ENCODE measurements at places on chromosomes 6 and 20.
A peak's percentile ranks its signal among the peaks of the same experiment; 100 is the strongest.

GRCh38 chr6:33994472-33995308 lies 151.2 kb downstream of the GRM4 start:
- DNase-seq: no peak

DNA sequence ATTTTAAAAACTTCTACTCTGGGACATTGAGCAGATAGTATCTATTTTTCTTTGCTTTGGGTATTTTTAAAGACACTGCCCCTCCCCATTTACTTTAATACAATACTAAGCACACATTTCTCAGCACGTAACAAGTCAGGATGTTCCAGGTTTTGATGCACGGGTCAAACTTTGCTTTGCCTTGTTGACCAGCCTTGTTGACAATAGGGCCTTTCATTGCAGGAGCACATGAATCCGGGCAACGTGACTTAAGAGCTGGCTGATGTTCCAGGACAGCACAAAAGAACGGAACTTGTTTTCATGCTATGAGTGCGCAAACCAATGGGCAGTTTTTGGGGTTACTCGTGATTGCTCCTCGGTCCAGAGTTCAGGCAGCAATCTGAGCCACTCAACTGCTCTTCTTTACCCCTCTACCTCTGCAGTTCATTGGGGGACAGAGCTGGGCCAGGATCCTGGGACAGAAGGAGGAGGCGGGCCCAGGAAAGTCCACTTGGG lies 78.6 kb upstream of the SLC22A16 start:
- DNase-seq: no peak

DNA sequence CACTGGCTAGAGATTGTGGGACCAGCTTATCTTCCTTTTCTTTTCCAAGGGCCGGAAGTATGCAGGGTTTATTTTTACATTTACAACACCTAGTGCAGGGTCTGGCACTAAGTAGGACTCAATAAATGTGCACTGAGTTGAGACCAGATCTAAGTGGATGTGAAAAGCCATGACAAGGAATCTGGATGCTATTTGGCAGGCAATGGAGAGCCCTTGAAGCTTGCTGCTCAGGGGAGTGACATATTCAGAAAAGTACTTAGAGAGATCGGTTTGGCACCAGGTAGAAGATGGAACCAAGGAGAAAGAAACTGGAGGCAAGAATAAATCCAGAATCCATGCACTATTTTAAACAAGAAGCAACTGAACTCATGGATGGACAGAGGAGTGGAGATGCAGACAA lies 815.8 kb downstream of the MAFB start:
- no peak for DNase-seq

GRCh38 chr6:137581019-137581707 lies 87.0 kb upstream of the OLIG3 start:
- no peak for DNase-seq

GRCh38 chr6:140636271-140636907 lies 1261.9 kb upstream of the CITED2 start:
- no peak for DNase-seq

- no peak for DNase-seq
Measured at GRCh38 chr20:36404435-36404978, 98.4 kb downstream of the DLGAP4 start.

DNA sequence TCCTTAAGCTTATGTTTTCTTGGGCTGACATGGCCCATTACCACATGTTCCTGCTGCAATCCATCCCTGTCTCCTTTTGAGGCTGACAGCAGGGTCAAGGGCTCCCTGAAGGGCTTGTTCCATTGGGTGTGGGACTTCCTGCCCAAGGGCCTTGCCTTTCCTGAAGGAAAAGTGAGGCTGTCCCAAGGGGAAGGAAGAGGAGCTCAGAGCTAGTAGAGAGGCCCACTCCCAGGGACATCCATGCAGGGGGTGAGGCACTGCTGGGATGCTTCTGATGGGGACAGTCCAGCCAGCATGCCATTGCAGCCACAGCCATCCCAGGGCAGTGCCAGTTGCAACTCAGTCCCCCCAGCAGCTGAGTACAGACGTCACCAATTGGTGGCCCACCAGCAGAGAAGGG lies 138.4 kb upstream of the FOXA2 start:
- DNase-seq: no peak

DNA sequence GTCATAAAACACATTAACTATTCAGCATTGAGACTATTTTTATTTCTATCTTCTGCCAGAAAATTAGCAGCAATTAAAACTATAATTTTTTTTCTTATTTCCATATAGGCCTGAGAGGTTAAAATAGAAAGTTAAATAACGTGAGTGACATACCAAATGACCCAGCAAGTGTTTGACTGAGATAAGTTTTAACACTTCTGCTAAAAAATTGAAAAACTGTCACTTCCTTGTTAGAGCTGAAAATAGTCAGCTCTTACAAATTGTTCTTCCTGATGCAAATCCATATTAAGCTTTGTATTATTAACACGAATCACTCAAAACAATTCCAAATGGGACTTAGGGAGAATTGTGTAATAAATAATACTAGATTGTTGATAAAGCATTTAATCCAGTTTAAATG lies 26.5 kb upstream of the STX11 start:
- DNase-seq: no peak

- DNase-seq: no peak
Measured at GRCh38 chr6:128573036-128573435, 52.6 kb upstream of the PTPRK start.

- DNase-seq: no peak
Measured at GRCh38 chr20:34110745-34111641, 1.1 kb downstream of the EIF2S2 start.

GRCh38 chr20:58891718-58892140 lies 39.2 kb downstream of the GNAS start:
- no peak for DNase-seq

DNA sequence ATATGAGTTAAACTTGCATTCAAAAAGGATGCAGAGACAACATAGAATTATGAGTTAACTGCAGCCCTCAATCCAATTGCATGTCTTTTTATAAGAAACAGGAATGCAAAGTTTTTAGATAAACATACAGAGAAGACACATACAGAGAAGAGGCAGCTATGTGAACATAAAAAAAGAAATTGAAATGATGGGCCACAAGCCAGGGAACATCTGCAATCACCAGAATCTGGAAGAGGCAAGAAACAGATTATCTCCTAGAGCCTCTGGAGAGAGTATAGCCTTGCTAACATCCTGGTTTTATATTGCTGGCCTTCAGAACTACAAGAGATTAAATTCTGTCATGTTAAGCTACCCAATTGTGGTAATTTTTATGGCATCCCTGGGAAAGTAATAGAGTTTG lies 257.2 kb upstream of the EYS start:
- no peak for DNase-seq

GRCh38 chr6:52394251-52394666 lies 25.9 kb upstream of the EFHC1 start:
- DNase-seq: no peak

DNA sequence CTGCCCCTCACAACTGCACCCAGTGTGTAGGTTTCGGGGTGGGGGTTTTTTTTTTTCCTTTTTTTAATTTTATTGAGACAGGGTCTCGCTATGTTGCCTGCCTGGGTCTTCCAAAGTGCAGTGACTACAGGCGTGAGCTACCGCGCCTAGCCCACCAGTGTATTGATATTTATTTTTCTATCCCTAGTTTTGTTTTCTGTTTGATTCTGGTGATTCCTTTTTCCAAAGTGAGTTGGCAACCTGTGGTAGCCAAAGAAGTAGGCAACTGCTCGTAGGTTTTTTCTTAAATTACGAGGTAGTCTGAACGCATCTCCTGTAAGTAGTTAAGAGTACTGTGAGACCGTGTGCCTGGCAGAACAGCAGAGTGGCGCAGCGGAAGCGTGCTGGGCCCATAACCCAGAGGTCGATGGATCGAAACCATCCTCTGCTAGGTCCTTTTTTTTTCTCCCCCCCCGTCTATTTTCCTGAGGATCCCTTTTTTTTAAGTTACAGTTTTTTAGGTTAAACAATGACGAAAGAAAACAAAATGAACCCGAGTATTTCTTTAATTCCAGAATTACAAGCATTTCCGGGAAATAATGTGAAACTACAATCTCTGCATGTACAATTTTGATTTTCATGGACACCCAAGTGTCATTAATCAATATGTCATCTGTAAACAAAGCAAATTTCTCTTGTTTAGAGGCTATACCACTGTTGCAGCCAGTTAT lies 78.7 kb upstream of the BTN3A2 start:
- no peak for DNase-seq

GRCh38 chr6:156595476-156595875 lies 181.7 kb upstream of the ARID1B start:
- no peak for DNase-seq

GRCh38 chr6:156344491-156344890 lies 432.7 kb upstream of the ARID1B start:
- DNase-seq: no peak

- no peak for DNase-seq
Measured at GRCh38 chr6:143901885-143902750, 37.8 kb downstream of the ZC2HC1B start.

DNA sequence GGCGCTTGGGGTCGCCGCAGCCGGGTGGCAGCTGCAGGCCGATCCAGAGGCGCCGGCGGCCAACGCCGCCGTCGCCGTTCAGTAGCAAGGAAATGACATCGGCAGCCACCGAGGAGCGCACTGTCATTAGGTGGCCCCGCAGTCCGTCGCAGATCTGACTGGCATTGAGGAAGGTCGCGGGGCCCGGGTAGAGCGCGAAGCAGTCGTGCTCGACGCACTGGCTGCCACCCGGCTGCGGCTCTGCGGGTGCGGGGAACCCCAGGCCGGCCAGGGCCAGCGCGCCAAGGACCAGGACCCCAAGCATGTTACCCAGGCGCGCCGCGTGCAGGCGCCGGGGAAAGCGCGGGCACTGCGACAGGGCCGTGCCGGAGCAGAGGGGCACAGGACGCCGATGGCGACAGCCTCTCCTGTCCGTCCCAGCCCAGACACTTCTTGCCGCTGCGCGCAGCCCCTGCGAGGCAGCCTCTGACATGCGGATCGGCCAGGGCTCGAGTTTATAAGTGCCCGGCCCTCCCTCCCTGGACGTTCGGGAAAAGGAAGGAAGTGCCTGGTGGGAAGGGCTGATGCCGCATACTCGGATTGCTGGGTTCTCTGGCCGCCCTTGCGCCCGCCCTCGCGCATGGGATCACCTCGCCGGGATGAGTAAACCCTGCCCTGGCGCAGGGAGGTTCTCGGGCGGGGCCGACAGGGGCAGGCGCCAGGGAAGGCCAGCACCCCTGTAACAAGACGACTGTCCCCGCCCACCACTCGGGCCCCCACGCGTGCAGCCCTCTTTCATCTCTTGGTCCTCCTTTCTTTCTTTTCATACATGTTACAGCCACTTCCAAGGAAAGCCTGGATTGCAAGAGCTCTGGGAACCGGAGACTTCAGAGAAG lies at the start of gene THBD:
Gene THBD (minus strand): TSS at position 472 of the 875 bp plus-strand sequence. CDS start 168 bp downstream, at position 304.
- no peak for DNase-seq

- DNase-seq: no peak
Measured at GRCh38 chr6:86331265-86331840, 606.0 kb upstream of the HTR1E start.

DNA sequence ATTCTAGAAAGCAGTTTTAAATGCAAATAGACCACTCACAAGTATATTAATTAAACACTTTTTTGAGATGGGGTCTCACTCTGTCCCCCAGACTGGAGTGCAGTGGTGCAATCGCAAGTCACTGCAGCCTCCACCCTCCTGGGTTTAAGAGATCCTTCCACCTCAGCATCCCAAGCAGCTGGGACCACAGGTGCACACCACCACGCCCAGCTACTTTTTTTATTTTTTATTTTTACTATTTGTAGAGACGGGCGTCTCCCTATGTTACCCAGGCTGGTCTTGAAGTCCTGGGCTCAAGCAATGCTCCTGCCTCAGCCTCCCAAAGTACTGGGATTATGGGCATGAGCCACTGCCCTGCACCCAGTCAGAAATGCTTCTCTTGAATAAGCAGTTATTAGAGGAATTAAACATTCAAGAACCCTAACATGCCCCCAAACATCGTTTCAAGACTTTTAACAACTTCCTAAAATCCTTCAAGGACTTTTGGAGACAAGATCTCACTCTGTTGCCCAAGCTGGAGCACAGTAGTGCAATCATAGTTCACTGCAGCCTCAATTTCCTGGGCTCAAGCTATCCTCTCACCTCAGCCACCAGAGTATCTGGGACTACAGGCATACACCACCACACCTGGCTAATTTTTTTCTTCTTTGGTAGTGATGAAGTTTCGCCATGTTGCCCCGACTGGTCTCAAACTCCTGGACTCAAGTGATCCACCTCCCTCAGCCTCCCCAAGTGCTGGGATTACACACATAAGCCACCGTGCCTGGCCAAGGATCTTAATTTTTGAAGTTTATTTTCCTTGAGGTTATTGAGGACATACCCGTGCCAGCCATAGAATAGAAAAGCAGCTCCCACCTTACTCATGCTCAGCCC lies 3.2 kb downstream of the MCCD1 start:
- no peak for DNase-seq

- no peak for DNase-seq
Measured at GRCh38 chr6:34586327-34587040, 30.4 kb upstream of the SPDEF start.

GRCh38 chr6:39072830-39073229 lies 24.2 kb downstream of the GLP1R start:
- DNase-seq: no peak

- no peak for DNase-seq
Measured at GRCh38 chr6:119459207-119459974, 109.8 kb upstream of the MAN1A1 start.

DNA sequence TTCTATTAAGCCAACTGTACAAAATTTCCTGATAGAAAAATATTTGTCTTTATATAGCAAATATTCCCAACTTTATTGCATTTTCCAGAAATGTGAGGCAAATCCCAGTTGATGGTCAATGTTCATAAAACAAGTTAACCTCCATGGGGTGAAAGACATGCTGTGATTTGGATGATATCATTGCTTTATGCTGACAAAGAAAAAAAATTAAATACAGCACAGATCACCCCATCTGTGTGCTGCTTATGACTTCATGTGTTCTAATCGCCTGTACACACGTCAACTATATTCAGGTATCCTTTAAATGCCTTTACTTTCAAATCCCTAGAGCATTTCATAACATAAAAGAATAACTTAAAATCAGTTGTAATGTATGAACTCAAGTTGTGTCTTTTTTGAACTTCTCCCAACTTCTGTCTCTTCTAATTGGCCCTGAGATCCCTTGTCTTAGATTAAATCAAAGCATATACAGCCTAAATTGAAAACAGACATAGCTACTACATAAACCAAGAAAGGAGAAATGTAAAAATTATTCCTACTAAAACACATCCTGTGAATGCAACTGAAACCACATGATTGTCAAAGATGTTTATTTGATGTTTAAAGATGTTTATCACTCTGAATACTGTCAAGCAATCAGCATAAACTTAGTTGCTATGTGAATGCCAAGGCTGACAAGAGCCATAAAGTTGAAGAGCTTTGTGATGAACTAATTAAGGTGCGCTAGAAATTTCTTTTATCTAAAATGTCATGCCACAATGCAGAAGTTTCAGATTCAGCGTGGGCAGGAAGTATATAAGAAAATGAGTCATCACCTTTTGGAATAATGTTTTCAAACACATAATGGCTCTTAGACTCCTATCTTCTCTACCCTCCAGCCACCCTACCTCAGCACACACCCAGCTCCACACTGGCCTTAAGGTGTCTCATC lies 68.7 kb downstream of the FILIP1 start:
- peak; percentile 69 for DNase-seq

All from HFF-Myc (cell line).